Endodermal cell (in vitro differentiated cells): ENCODE measurements at places on chromosomes 16 and 17. TPM values are rescaled to one million over a fixed set of nuclear protein-coding genes. Genes with fewer than 3 reads are reported as not detected.

SMIM22 gene
- total RNA-seq = not detected in 2 replicates

CBFA2T3 gene
- 0.97 to 1.9 TPM (median 1.0 TPM) in 3 replicates for total RNA-seq

EFCAB5 gene
- total RNA-seq = not detected in 3 replicates

HCRT gene
- total RNA-seq = not detected in 3 replicates

RECQL5 gene
- total RNA-seq = 53.0 and 54.3 TPM in 2 replicates

ZG16B gene
- total RNA-seq = not detected in 3 replicates

PLLP gene
- total RNA-seq = 8.7 to 9.7 TPM (median 9.1 TPM) in 3 replicates

PLA2G10 gene
- total RNA-seq = 0.53 TPM in 1 of 3 replicates, not detected in the others

- no peak for DNase-seq
These were observed 925.9 kb upstream of the EEF2KMT start for GRCh38 chr16:6023449-6023848.

DNA sequence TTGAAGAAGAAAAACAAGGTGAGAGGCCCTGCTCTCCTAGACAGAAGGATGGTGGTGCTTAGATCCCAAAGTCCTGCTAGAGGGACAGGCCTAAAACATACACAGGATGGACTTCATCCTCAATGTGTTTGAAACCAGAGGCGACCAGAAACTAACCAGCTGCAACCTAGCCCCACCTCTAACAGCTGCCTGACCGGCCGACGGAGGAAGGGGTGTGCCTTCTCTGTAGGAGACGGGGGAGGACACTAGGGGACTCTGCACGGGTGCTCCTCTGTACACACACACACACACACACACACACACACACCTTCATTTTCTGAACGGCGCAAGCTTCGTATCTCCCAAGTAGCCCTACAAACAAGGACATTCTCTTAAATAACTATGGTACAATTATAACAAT lies 24.3 kb upstream of the PITPNM3 start:
- DNase-seq = no peak

GRCh38 chr17:48213797-48214196 lies 106.2 kb downstream of the SNX11 start:
- DNase-seq = no peak

- DNase-seq = no peak
These were observed 12.1 kb upstream of the DBNDD1 start for GRCh38 chr16:90031186-90031930.

- DNase-seq = no peak
These were observed 290.4 kb downstream of the TOX3 start for GRCh38 chr16:52256310-52257078.

DNA sequence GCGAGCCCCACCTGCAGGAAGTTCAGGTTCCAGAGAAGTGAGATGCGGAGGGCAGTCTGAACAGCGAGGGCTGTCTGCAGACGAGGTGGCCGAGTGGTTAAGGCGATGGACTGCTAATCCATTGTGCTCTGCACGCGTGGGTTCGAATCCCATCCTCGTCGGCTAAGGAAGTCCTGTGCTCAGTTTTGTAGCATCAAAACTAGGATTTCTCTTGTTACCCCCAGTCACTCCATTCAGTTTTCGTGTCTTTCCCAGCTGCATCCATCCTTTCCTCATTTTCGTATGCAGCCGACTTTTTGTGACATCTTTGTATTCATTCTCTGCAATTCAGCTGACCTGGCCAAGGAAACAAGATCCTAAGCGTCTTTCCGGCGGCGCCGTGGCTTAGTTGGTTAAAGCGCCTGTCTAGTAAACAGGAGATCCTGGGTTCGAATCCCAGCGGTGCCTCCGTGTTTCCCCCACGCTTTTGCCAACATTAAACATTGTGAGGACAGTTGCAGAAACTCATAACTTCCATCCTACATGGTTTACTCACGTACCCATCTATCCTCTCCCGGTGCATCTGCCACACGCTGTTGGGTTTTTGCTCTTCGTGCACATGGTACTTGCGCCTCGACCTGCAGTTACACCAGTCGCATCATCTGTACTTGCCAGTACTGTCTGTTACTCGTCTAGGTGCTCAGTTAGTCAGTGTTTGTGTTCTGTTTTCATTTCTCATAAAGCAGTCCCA lies 3.0 kb downstream of the BORCS6 start:
- peak; percentile 100 for DNase-seq

DNA sequence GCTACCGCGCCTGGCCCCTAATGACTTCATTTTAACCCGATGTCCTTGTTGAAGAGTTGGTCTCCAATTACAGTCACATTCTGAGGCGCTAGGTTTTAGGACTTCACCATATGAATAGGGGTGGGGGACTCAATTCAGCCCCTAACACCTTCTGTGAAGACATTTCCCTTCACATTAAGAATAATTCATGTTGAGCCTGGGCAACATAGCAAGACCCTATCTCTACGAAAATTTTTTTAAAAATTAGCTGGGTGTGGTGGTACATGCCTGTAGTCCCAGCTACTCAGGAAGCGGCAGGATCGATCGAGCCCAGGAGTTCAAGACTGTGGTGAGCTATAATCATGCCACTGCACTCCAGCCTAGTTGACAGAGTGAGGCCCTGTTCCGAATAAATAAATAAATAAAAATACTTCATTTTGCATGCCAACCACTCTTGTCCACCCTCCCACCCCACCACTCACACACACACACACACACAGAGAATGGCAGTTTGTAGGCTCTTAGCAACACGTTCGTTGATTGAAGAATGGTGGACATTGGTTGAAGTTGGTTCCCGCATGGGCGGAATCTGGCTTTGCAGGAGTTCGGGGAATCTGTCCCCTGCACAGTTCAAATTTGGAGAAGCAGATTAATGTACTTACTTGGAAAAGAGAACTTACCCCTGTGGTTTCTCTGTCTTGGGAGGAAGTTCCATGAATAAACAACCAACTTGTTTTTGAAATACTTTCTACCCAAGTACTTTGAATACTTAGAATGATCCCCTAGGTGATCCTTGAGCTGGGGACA lies 27.8 kb upstream of the TVP23A start:
- no peak for DNase-seq

- no peak for DNase-seq
These were observed 102.5 kb upstream of the TMEM97 start for GRCh38 chr17:28216528-28216927.

DNA sequence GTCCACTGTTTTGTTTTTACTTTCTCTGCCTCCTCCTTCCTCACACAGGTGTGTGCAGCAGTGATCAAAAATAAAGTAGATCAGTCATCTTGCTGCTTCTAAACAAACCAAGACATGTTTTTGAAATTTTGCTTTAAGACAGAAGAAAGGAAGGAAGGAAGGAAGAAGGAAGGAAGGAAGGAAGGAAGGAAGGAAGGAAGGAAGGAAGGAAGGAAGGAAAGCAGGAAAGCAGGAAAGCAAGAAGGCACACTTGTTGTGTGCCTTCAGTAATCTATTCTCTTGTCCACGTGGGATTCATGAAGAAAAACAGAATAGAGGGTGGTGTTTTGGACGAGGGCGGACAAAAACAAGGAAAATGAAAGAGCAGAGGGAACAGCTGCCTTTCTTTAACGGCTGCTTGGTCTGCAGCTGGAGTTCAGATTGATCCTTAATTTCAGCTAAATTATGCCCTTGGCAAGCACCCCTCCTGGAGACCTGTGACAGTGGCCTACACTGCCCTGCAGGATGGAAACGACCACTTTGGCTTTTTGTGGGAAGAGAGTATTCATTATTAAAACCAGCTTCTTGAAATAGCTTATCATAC lies 188.5 kb upstream of the IRX3 start:
- DNase-seq = no peak

- peak; percentile 3 for DNase-seq
These were observed 53.4 kb downstream of the PRKCB start for GRCh38 chr16:23889189-23889588.

- no peak for DNase-seq
These were observed 33.3 kb downstream of the TOM1L1 start for GRCh38 chr17:54933921-54934320.

- DNase-seq = no peak
These were observed 2.5 kb upstream of the AXIN1 start for GRCh38 chr16:354971-355461.

GRCh38 chr16:8949536-8950418 lies 13.9 kb downstream of the USP7 start:
- DNase-seq = no peak

DNA sequence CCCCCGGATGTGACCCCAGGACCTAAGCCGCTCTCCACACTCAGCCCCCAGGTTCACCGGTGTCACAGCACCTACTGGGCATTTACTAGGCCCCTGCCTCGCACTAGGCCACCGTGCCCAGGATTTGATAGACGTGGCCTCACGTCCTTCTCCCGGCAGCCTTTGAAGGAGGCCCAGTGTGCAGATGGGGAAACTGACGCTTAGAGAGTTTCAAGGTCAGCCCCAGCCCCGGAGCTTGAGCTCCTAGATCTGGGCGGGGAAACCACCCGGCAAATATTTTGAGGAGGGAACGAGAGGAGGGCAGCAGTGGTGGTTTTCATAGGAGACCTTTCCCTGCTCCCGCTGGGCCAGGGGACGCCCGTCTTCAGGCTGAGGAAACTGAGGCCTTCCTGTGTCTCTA lies 10.3 kb downstream of the ZFPM1 start:
- no peak for DNase-seq

DNA sequence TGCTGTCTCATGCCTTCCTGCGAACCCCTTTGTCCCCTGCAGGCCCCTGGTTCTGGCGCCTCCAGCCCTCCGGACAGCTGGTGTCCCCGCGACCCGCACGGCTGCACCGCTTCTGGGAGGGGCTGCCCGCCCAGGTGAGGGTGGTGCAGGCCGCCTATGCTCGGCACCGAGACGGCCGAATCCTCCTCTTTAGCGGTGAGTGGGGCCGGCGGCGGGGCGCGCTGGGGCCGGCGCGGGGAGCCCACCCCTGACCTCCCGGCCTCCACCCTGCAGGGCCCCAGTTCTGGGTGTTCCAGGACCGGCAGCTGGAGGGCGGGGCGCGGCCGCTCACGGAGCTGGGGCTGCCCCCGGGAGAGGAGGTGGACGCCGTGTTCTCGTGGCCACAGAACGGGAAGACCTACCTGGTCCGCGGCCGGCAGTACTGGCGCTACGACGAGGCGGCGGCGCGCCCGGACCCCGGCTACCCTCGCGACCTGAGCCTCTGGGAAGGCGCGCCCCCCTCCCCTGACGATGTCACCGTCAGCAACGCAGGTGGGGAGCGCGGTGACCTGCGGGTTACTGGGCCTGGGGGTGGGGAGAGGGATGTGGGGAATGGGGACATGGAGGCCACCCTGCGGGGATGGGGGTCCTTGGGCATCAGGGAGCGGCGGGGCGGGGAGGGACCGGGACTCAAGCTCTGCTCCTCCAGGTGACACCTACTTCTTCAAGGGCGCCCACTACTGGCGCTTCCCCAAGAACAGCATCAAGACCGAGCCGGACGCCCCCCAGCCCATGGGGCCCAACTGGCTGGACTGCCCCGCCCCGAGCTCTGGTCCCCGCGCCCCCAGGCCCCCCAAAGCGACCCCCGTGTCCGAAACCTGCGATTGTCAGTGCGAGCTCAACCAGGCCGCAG lies 7.1 kb upstream of the IL32 start:
- DNase-seq = peak; percentile 90

- DNase-seq = no peak
These were observed 46.9 kb upstream of the SIAH1 start for GRCh38 chr16:48432136-48432535.

- DNase-seq = no peak
These were observed 59.6 kb upstream of the ENPP7 start for GRCh38 chr17:79671085-79671694.

- DNase-seq = no peak
These were observed 398.9 kb downstream of the PMP22 start for GRCh38 chr17:14866266-14866665.
